H4 (cell line): ENCODE measurements at places on chromosomes 3 and 15. TPM values are rescaled to one million over a fixed set of nuclear protein-coding genes. Genes with fewer than 3 reads are reported as not detected.

ABHD17C gene
- 3.5 and 11.0 TPM in 2 replicates for total RNA-seq

GCSAM gene
- not detected in 2 replicates for total RNA-seq

TM4SF18 gene
- total RNA-seq: 0.08 and 0.39 TPM in 2 replicates

CTXND1 gene
- total RNA-seq: 0.10 and 0.64 TPM in 2 replicates

SYNPR gene
- total RNA-seq: not detected in 2 replicates

ASB14 gene
- not detected in 2 replicates for total RNA-seq

IFRD2 gene
- 57.5 and 60.5 TPM in 2 replicates for total RNA-seq

IL17RD gene
- total RNA-seq: 0.55 and 0.56 TPM in 2 replicates

CDHR4 gene
- not detected in 2 replicates for total RNA-seq

DNAH12 gene
- 0.06 TPM in 1 of 2 replicates, not detected in the other for total RNA-seq

OR5K2 gene
- not detected in 2 replicates for total RNA-seq
